ENCODE measurements at places on chromosomes 16 and 17.
A peak's percentile ranks its signal among the peaks of the same experiment; 100 is the strongest.

GRCh38 chr17:6753006-6753445 is 2.8 kb upstream of the XAF1 start:
- peak; percentile 43 for DNase-seq

DNA sequence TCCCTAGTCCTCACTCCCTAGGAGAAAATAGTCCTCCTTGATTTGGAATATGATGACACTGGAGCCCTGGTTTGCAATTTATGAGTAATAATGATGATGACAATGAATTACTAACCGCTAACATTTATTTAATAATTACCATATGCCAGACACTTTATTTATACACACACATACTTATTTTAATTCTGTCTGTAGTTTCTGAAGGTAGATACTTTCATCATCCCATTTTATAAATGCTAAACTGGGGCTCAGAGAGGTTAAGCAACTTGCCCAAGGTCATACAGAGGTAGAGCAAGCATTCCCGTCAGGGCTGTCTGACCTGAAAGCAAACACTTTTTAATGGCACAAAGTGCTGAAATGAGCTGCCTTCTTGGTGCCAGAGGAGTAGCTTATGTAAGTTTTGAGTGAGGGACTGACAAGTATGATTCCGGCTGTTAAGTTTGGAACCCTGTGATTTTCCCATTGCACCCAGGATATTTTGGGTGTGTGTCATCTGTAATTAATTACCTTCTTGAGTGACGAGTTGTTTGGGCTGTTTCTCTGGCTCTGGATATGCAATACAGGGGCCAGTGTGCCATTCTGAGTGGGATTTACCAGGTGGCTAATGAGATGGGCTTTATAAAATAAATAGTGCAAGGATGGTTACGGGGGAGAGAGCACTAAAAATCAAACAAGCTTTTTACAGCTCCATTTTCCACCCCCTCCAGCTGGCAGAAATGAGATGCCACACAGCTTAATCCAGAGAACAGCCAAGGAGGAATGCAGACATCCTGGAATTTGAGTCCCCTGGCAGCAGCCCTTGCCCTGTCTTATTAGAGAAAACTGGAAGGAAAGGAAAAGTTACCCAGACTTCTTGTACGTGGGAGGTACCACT is 211.8 kb downstream of the SNX29 start:
- no peak for DNase-seq

DNA sequence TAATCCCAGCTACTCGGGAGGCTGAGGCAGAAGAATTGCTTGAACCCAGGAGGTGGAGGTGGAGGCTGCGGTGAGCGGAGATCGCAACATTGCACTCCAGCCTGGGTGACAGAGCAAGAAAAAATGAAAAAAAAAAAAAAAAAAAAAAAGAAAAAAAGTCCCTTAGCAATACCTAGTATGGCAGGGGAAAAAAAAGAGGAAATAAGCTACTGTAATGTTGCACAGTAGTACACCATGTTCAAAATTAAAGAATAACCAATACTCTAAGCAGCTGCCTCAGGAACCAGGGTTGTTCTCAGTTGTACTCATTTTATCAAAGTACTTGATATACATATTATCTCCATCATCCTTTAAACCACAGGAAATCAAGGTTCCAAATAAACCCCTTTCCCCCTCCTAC is 17.3 kb upstream of the TXNDC11 start:
- DNase-seq: no peak

DNA sequence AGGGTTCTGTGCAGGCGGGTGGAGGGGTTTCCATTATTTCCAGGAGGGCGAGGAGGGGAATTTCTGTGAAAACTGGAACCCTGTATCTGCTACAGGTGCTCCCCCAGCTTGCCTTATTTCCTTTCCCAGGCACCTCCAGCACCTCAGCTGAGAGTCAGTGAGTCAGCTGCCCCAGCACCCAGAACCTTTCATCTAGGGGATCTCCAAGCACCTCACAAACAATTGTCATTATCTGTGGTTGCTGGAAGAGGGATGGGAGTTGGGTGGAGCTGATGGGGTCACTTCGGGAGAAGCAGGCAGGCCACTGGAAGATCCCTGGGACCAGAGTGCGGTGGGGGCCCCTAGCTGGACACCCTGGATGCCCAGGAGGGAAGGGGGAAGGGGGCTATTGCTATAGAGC is 10.0 kb upstream of the CLUH start:
- peak; percentile 81 for DNase-seq

DNA sequence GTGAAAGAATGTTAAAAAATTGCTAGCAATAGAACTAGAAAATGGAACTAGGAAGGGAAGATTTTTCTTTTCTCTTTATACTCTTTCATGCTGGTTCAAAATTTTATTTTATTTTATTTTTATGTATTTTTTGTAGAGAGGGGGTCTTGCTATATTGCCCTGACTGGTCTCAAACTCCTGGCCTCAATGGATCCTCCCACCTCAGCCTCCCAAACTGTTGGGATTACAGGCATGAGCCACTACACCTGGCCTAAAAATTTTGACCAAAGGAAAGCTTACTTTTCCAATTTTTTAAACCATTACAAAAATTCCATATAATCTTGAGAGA is 10.0 kb upstream of the TERF2 start:
- DNase-seq: no peak

- DNase-seq: no peak
These were observed 91.1 kb downstream of the SSH2 start for GRCh38 chr17:29838961-29839360.

DNA sequence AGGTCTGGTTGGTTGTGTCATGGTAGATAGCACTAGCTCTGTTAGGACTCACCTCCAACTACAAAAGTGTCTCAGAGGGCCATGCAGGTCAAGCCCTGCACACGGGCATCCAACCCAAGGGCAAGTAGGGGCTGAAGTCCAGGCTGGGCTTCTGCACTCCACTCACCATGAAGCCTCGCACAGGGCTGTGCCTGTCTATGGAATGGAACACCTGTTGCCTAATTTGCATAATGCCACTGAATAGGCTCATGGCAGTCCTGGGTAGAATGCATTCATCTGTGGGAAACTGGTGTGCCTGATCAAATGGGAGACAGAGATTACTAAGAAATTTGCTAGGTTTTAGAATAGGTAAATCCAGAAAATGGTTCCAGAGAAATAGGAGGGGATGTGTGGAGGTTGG is 8.0 kb upstream of the AKAP1 start:
- DNase-seq: no peak

GRCh38 chr17:58514770-58515157 is 326 bp upstream of the MTMR4 start:
- no peak for DNase-seq

GRCh38 chr16:2701272-2701671 is 18.8 kb downstream of the PRSS27 start:
- no peak for DNase-seq

- DNase-seq: peak; percentile 9
These were observed 313.3 kb upstream of the XYLT1 start for GRCh38 chr16:17784073-17784472.

DNA sequence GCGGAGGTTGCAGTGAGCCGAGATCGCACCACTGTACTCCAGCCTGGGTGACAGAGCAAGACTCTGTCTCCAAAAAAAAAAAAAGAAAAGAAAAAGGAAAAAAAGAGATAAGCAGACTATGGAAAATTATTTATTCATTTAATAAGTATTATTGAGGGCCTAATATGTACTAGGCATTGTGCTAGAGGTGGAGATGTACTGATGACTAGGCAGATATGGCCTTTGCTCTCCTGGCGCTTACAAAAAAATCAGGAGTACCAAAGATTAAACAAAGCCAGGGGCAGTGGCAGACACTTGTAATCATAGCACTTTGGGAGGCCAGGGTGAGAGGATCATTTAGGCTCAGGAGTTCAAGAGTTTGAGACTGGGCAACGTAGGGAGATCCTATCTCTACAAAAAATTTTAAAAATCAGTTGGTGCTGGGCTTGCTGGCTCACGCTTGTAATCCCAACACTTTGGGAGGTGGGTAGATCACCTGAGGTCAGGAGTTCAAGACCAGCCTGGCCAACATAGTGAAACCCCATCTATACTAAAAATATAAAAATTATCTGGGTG is 10.4 kb upstream of the TNRC6A start:
- no peak for DNase-seq

DNA sequence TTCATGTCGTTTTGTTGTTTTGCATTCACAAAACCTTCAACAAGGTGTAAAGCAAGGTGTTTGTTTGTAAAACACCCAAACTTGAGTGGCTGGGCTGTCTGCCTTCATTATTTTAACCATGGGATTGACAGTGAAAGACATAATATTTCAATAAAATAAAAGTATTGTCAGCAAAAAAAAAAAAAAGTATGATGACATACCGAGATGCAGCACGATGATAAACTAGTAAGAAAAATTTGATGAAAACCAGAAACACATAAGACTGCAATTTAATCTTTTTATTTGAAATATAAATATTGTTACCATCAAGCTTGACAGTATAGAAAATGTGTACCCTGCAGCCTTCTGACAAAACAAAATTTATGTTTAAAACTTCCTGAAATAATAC is 419.3 kb upstream of the DYNLRB2 start:
- DNase-seq: no peak

DNA sequence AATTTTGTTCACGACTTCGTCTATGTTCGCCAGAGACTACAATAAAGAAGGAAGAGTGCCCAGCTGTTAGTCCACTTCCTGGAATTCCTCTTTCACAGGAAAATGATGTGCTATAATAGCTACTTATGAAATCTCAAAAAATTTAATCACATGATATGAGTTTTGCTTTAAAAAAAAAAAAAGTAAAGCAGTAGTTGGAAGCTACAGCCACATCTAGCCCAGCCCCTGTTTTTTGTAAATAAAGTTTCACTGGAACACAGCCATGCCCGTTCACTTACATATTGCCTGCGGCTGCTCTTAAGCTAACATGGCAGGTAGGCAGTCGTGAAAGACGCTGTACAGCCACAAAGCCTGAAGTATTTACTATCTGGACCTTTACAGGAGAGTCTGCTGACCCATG is 15.3 kb downstream of the VPS53 start:
- no peak for DNase-seq

DNA sequence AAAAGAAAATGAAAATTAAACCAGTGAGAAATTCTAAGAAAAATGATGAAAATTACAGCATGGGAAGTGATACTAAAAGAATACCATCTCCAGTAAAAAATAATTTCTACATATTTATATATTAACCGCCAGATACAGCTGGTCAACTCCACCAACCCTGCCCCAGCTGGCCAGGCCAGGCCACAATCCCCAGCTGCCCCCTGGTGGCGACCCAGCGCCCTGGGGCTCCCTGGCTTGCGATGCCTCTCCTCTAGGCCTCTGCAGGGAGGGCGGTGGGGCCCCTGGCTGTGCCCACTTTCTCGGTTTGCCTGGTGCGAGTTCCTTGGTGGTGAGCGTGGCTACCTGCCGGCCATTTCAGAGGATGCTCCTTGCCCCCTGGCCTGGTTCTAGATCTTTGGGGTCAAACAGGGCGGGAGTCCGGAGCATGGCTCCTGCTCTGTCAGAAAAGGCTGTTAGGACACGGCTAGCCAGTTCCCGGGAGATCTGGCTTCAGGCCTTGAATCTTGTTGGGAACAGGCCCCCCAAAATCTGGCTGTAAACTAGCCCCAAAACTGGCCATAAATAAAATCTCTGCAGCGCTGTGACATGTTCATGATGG is 14.5 kb downstream of the GLIS2 start:
- peak; percentile 80 for DNase-seq

DNA sequence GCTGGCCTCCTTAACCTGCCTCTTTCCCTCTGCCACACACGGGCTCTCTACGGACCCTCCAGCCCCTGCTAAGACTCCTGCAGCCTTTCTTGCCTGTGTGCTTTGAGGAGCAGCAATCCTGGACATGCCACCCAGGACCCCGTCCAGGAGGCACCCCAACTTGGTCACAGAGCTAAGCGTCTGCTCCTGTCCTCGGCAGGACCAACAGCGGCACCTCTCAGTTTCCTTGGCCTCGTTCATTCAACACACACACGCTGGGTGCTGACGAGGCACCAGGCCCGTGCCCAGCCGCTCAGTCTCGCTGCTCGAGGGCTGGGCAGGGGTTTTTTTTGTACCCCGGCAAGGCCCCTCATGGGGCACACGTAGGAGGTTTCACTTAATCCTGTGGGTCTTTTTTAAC is 15.2 kb downstream of the RPH3AL start:
- no peak for DNase-seq

DNA sequence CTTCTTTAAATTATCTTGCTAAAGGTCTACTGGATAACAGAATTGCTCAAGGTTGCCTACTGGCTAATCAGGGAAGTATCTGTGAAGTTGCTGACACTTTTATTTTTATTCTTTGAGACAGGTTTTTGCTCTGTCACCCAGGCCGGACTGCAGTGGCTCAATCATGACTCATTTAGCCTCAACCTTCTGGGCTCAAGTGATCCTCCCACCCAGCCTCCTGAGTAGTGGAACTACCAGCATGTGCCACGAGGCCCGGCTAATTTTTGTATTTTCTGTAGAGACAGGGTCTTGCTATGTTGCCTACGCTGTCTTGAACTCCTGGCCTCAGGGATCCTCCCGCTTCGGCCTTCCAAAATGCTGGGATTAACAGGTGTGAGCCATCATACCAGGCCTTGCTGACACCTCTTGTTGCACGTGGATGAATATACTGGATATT is 43.1 kb downstream of the GLG1 start:
- no peak for DNase-seq

GRCh38 chr16:56866955-56867830 is 2.2 kb downstream of the SLC12A3 start:
- DNase-seq: peak; percentile 64

- DNase-seq: no peak
These were observed 24.7 kb upstream of the KLHDC4 start for GRCh38 chr16:87790292-87791100.

DNA sequence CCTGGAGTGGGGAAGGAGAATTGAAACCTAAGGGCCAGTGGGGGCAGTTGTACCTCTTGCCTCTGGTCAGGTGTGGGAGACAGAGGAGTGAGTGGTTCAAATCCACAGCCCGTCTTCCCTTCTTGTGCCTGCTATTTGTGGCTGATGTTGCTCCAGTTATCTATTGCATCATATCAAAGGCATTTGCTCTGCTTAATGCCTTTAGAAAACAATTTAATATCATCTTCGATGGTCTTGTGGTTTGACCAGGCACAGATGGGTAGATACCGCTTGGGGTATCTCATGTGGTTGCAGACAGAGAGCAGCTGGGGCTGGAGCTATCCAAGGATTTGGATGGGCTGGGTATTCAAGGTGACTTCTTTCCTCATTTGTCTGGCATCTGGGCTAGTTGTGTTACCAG is 376.1 kb upstream of the RBFOX1 start:
- no peak for DNase-seq
